Stimulated activated CD8-positive, alpha-beta memory T cell treated with anti-CD3 and anti-CD28 coated beads, Interleukin-15, amount 100 ng/mL, for 24 hours (primary cell): ENCODE measurements at places on chromosomes 3 and 15.

DNA sequence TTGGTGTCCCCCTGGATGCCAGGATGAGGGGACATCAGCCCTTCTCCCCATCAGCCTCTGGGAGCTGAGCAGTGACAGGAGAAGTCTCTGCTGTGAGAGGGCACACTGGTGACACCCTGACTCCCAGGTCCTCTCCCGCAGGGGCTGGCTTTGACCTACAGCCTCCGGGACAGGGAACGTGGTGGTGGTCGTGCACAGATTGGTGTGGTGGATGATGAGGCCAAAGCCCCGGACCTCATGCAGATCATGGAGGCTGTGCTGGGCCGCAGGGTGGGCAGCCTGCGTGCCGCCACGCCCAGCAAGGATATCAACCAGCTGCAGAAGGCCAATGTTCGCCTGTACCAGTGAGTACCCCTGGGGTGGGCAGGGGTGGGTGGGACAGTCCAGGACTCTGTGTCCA, 6.8 kb downstream of the VILL start:
- DNase-seq = no peak

- no peak for DNase-seq
Observed at GRCh38 chr3:10628891-10629670, 123.7 kb upstream of the ATP2B2 start.

DNA sequence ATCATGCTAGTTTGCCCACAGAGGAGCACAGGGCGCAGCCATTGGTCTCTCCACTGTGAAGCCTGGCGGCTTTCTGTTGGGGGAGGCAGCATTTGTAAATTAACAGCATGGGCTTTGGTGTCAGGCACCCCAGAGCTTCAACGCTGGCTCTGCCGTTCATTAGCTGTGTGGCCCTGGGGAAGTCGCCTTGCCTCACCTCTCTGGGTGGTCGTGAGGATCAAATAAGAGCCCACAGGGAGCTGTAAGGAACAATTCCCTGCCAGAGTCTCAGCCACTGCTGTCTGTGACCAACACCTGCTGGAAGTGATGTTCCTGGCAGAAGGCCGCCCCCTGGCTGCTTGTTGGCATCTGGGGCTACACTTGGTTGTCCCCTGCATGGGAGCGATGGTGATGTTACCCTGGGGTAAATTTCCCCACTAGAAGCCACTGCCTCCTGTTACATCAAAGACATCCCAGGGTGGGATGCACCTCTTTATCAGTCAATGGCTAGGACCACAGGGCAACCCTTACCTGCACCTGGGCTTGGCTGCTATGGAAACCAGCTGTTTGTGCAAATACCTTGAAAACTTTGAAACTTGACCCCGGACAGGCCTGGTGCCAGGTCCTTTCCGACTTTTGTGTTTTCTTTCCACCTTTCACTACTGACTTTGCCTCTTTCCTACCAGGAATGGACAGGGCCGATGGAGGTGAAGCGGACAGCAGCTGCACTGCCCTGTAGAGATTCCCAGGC, 36.9 kb downstream of the DNASE1L3 start:
- DNase-seq = no peak

- DNase-seq = no peak
Observed at GRCh38 chr15:65374821-65375401, 2.9 kb downstream of the IGDCC3 start.

- DNase-seq = no peak
Observed at GRCh38 chr3:20573175-20573574, 387.2 kb upstream of the SGO1 start.
